ENCODE measurements at places on chromosomes 1 and 21.

- no peak for DNase-seq
These were observed 71.6 kb downstream of the CD2 start for GRCh38 chr1:116825720-116826438.

GRCh38 chr1:53567450-53567849 is 108.3 kb downstream of the DMRTB1 start:
- no peak for DNase-seq

- DNase-seq, result no peak
These were observed 10.4 kb upstream of the GJA8 start for GRCh38 chr1:147892216-147892615.

DNA sequence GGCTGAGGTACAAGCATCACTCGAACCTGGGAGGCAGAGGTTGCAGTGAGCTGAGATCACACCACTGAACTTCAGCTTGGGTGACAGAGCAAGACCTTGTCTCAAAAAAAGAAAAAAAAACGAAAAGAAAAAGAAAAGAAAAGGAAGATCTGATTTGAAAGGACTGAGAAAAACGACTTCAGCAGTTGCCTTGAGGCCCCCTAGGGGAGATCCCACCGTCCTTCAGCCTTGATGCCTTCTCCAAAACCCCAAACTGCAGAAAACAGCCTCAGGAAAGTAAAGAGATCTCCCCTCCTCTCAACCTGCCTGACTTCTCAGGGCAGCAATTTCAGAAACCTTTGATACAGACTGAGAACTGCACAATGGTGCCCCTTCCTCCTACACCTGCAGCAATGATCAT is 50.9 kb upstream of the BCAR3 start:
- DNase-seq, result no peak

DNA sequence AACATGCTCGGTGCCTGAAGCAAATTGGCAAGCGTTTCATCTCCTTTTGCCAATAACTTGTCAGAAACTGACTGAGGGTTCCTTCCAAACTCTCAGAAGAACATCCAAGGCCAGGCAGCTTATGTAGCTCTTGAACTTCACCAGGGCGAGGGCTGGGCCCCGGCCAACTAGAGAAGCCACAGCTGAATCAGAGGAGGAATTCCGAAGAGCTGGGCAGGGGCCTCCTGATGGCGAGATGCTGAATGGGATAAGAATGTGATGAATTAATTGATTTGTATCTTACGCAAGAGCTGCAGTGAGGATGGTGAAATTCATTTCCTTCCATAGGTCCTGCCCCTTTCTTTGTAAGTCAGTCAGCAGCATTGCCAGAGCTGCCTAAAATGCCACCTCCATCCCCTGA is 345.8 kb downstream of the KIF26B start:
- no peak for DNase-seq

DNA sequence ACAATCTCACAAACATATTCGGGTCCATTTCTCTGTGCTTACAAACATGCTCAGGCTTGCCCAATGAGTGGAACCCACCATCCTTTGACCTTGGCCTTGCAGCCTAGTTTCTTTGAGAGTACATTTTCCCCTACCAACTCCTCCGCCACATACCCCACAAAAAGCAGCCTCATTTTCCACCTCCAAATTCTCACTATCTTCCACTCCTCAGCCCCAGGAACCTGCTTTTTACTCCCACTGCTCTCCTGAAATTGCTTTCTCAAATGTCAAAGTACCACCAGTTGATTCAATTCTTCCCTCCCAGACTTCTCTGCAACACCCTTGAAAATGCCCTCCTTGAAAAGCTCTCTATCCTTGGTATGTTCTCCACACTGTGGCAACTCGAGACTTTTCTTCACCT is 103.8 kb downstream of the RUNX1 start:
- DNase-seq, result no peak

GRCh38 chr1:209598227-209598626 is 14.7 kb downstream of the CAMK1G start:
- no peak for DNase-seq

DNA sequence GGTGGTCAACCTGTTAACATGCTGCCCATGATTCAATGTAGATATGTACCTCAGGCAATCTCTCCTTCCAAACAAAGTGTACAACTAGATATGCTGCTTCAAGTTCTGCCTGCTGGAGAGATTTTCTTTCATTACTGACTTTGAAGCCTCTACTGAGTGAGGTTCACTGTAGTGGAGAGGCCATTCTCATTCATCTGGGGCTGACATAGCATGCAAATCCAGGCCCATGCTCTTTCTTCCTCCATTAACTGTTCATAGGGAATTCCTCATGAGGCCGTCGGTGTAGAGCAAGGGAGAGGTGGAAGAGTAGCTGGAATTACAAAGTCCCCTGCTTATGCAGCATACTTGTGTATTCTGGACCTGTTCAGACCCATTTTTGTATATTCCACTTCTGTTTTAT is 38.6 kb downstream of the VANGL2 start:
- no peak for DNase-seq

DNA sequence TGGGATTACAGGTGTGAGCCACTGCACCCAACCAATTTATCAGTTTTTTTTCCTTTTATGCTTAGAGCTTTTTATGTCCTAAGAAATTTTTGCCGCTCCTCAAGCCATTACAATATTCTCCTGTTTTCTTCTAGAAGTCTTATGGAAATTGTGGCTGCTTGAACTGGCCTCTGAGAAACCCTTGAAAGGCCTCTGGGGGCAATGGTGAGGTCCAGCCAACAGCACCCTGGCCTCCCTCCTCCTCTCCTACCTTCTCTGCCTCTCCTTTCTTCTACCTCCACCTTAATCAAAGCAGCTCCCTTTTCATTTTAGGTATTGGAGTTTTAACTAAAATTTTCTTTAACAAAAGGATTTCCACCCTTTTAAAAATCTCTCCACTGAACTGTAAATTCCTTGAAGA is 24.5 kb upstream of the RGS16 start:
- DNase-seq, result no peak

- no peak for DNase-seq
These were observed 26.0 kb upstream of the CDCA8 start for GRCh38 chr1:37666241-37666867.

DNA sequence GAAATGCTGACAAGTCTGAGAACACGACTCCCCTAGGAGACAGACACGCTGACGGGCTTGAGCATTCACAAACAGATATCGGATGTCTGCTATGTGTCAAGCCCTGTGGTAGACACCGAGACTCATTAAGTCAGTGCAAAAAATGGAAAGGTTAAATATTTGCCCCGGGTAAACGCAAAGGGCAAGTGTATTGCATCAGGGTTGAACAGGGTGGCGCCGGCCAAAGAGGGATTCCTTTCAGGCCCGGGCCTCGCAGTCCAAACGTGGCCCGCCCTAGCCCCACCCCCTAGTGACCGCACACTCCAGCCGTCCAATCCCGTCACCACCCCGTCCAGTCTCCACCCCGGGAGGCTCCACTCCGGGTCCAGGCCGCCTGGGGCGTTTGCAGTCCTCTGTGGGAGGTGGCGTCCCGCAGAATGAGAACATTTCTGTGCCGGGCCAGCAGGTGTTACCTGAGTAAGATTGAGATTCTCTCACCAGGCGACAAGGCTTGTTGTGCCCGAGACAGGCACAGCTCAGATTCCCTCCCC is 16.3 kb upstream of the TMEM9 start:
- DNase-seq, result peak; percentile 44

- no peak for DNase-seq
These were observed 61.4 kb upstream of the PAX7 start for GRCh38 chr1:18569251-18569650.

DNA sequence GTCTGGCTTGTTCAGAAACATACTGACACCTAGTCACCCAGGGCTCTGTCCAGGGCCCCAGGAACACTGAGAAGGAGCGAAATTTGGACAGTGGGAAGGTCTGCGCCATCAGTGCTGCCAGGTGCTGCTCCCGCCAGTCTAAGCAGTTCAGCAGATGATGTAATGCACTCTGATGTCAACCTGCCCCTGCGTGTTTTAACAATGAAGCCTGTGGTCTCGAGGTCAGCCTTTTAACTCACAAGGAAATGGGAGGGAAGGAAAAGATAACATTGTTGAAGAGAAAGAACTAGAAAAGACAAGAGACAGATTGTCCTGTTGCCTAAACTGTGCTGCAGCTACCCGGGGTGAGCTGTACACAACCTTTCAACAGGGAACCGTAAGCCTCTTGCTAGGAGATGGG is 126.6 kb upstream of the IFFO2 start:
- no peak for DNase-seq

GRCh38 chr1:66542811-66543767 is 9.1 kb downstream of the SGIP1 start:
- no peak for DNase-seq

GRCh38 chr1:208238710-208239472 is 5.3 kb downstream of the PLXNA2 start:
- DNase-seq, result no peak

GRCh38 chr1:1358433-1359271 is at the start of gene MXRA8:
TSS of gene MXRA8 (minus strand) at chr1:1358555. CDS start at chr1:1358504, 51 bp downstream.
- DNase-seq, result no peak

GRCh38 chr1:95041491-95042165 is 31.1 kb downstream of the ALG14 start:
- no peak for DNase-seq

GRCh38 chr1:236734141-236734765 is 48.0 kb downstream of the ACTN2 start:
- DNase-seq, result no peak

GRCh38 chr1:179153217-179153616 is 71.3 kb downstream of the TOR3A start:
- no peak for DNase-seq

GRCh38 chr1:9658199-9658598 is 6.7 kb downstream of the PIK3CD start:
- DNase-seq, result no peak

- no peak for DNase-seq
These were observed 82.2 kb upstream of the DIRAS3 start for GRCh38 chr1:68132426-68133130.

DNA sequence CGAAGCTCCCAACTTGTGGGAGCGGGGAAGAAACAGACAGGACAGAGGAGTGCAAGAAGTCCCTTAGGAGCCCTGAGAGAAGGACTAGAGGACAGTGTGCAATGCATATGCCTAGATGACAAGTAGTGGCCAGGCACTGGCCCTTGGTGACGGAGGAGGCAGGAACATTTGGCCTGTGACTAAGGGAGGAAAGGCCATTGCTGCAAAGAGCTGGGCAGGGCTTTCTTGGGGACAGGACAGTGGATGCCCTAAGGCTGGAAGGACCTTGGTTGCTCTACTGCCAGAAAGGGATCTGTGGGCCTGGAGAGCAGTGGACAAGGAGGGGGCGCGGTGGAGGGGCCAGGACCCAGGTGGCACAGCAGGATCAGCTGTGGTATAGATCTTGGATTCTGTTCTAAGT is 481.3 kb downstream of the CAMTA1 start:
- no peak for DNase-seq

DNA sequence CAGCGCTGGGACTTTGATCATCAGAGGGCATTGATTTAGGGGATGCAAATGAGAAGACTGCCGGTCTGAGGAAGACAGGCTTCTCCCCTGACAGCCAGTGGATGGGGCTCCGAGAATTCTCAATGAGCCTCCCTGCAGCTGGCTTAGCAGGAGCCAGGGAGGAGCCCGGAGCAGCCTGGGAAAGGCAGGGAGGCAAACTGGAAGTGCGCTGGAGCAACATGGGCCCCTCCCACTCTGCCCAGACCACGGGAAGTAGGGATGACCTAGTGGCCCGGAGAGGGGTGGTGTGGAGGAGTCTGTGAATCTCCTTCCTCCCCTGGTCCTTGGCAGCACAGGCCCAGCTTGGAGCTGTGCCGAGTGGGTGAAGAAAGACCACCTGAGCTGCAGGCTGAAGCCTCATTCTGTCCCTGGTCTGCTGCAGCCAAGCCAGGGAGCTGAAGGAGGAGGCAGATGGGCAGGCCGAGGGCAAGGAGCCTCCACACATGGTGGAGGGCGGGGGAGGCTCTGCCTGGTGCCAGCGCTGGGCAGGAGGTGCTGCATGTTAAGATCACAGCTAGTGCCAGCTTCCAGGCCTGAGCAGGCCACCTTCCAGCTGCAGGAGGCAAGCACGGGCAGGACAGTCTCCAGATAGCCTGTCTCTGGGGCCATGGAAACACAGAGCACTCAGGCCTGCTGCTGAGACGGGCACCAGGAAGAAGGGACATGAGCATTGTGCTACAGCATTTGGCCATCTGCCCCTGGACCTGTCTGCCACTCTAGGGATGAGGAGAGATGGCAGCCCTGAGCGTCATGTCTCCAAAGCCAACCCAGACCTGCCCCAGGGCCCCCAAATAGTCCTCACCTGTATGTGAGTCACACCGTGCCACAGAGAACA is 12.2 kb upstream of the CLSTN1 start:
- DNase-seq, result no peak

GRCh38 chr1:205585835-205586785 is 45.7 kb downstream of the ELK4 start:
- no peak for DNase-seq

- DNase-seq, result no peak
These were observed 163.4 kb upstream of the CACNA1E start for GRCh38 chr1:181319907-181320306.

GRCh38 chr1:223534677-223535076 is 130.8 kb downstream of the CAPN8 start:
- DNase-seq, result no peak

- no peak for DNase-seq
These were observed 47.9 kb downstream of the SLC66A1 start for GRCh38 chr1:19360016-19360415.

GRCh38 chr1:85282424-85282823 is 6.0 kb upstream of the BCL10 start:
- DNase-seq, result no peak

DNA sequence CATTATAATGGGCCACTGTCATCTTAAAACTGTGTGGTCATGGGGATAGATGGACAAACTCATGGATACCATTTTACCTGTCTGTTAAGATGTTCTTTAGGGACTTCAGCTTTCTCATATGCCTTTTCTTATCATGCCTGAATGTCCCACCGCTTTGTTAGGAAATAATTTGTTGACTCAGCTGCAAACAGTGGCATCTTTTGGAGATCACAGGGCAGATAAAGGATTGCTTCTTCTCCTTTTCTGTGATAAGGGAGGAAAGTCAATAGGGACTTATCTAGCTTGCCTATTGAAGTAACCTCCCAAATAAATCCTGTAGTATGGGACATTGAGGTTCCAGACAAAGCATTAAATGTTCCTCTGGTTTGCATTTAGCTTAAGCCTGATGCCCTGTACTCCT is 79.8 kb upstream of the KIAA0040 start:
- DNase-seq, result no peak

DNA sequence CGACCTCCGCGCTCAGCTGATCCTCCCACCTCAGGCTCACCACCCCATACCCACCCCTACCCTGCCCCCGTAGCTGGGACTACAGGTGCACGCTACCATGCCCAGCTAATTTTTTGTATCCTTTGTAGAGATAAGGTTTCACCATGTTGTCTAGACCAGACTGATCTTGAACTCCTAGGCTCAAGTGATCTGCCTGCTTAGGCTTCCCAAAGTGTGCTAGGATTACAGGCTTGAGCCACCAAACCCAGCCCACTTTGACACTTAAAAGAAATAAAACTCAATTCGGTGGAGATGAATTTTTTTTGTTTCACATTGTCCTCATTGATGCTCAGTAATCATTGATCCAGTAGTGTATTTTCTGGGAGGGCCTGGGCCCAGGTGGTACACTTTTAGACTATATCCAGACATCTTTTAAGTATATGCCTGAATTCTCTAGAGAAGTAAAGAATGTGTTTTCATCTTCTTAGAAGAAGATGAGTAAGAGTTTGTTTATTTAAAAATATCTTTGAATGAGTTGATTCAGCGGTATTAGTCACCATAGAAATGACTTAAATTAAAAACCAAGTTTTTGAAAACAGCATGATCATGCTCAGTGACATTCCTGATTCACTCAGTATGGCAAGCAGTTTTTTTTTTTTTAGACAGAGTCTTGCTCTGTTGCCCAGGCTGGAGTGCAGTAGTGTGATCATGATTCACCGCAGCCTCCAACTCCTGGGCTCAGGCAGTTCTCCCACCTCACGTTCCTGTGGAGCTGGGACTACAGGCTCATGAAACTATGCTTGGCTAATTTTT is 57.8 kb downstream of the EPB41 start:
- DNase-seq, result no peak

All from activated CD4-positive, alpha-beta T cell treated with anti-CD3 and anti-CD28 coated beads, Interleukin-2, amount 50 U/mL, for 4 hours (primary cell).